ENCODE measurements at places on chromosomes 11 and 22.

DNA sequence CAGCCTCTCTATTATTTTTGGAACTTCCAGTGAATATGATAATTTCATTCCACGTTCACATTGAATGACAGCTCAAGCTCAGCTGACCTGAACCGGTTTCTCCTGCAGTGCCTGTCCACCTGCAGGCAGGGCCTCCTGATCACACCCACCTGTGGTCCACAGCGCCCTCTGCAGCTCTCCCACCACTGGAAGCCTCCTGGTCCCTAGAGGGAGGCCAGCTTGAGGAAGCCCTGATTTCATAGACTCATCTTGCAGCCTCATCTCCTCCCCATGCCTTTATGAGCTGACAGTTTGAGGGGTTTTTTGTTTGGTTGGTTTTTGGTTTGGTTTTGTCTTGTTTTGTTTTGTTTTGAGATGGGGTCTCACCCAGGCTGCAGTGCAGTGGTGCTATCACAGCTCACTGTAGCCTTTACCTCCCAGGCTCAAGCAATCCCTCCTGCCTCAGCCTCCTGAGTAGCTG, 29.9 kb upstream of the MALAT1 start:
- DNase-seq: peak; percentile 71

DNA sequence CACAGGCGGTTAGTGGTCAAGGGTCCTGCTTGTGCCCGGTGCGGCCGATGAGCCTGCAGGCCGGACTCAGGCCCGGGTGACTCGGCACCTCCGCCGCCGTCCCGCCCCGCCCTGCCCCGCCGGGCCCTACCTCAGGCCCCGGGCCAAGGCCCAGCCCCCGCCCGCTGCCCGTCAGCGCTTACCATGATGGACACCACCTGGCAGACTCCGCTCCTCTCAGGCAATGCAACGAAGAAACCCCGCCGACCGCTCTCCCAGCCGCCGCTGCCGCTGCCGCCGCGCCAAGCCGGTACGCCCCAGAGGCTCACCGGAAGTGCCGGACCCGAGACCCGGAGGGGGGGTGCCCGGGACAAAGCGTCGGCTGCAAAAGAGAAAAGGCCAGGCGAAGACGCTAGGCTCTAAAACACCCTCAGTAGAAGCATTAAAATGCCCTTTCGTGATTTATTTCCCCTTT, at the start of gene UFD1:
Gene UFD1, minus strand, starts transcription at position 293 of the 454 bp plus-strand sequence. Its CDS starts 108 bp downstream, at position 185.
- DNase-seq: peak; percentile 88

DNA sequence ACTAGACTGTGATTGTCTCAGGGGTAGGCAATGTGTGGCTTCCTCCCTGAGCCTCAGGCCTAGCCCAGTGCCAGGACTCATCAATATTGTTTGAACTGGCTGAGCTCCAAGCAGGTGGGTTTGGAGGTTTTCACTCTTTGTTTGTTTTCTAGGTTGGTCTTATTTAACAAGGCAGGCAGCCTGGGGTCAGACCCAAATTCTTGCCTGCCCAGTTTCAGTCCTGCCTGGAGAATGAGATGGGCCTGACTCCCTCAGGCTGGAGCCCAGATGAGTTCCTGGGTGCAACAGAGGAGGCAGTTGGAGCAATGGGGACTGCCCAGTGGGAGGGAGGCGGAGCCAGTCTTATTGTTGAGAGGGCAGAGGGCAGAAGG, 28.3 kb upstream of the TP53I11 start:
- no peak for DNase-seq

- DNase-seq: no peak
Observed at GRCh38 chr11:69630424-69630823, 10.5 kb upstream of the CCND1 start.

- DNase-seq: no peak
Observed at GRCh38 chr11:113419454-113420003, 31.9 kb downstream of the ANKK1 start.

GRCh38 chr22:45318168-45318557, 8.4 kb downstream of the FAM118A start:
- peak; percentile 96 for DNase-seq

DNA sequence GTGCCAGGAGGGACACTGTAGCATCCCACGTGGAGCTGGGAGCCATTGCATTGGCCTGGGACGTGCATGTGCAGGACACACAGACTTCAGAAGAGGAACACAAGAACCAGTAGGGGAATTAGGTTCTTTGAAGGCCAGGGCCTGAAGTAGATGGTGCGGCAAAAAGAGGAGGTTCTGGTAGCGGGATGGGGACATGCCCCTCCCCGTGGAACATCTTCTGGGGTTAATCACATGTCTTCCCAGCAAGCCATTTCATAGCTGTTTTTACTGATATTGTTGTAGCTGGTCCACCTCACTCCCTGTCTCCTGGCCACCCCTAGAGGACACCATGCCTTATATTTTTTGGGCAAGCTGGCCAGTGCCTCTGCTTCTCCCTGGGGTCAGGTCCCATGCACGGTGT, 74.3 kb downstream of the SCN3B start:
- no peak for DNase-seq

DNA sequence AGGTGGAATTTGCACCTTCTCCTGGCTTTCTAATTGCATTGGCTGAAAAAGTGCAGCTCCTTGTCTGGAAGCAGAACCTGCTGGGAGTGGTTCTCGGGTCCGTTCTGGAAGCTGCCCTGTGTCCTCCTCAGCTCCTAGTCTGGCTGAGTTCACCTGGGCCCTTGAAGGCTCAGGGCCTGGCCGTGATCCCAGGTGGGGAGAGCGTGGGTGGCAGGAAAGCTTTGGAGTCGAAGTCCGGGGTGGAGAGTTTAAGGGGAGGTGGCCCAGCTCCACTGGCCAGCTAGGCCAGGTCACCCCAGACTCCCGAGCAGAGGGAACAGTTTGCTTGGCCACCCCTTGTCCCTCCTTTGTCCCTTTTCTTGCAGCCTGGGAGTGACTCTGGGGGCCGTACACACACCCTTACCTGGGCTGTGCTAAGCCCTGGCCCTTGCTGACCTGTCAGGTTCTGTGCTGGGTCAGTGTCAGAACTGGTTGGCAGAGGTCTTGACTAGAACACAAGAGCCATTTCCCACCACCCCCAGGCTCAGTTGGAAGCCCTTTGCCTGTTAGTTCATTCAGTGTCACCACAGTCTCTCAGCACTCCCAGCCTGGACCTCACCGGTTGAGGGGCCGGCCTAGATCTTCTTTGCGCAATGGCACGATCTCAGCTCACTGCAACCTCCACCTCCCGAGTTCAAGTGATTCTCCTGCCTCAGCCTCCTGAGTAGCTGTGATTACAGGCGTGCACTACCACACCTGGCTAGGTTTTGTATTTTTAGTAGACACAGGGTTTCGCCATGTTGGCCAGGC, 37.3 kb downstream of the LRP5 start:
- DNase-seq: no peak

GRCh38 chr22:50040717-50041116, 17.4 kb downstream of the TTLL8 start:
- no peak for DNase-seq

- DNase-seq: no peak
Observed at GRCh38 chr11:66910669-66911068, 47.5 kb downstream of the PC start.

- DNase-seq: peak; percentile 89
Observed at GRCh38 chr22:37607010-37607934, 1.4 kb upstream of the GGA1 start.

- DNase-seq: peak; percentile 80
Observed at GRCh38 chr22:17830043-17830961, 56.0 kb upstream of the BID start.

DNA sequence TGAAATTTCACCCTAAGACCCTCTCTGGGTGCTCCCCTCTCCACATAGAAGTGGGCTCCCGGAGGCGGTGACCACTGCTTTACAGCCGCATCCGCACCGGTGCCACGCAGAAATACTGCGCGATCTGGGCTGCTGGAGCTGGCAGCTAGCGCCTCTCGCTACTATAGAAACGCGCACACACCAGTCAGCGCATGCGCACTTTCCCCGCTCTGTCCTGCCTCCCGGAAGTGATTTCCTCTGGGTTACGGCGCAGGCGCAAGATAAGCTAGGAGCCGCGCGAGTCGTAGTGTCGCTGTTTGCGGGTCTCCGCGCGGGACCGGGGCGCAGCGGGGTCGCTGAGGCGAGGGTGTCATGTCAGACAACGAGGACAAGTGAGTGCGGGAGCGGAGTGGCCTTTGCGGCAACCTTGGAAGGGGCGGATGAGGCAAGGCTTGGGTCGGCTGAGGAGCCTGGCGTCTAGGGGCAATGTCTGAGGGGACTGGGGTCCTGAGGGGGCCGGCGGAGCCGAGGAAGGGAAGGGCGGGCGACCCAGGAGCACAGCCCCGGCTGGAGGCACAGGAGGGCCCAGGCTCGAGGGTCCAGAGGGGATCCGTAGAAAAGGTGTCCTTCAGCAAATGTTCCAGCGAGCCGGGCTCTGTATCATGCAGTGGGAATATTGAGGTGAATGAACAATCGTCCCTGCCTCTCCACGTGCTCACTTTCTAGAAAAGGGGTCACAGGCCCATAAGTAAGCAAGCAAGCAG, at the start of the genes C22orf23 and POLR2F:
Gene C22orf23, minus strand, starts transcription at position 165 of the 743 bp plus-strand sequence. CDS start 452 bp downstream, outside the sequence.
Gene POLR2F, plus strand, starts transcription at position 263 of the 743 bp plus-strand sequence. Its CDS starts 89 bp downstream, at position 352.
- DNase-seq: peak; percentile 97

- DNase-seq: peak; percentile 35
Observed at GRCh38 chr11:59551659-59552521, 40.6 kb downstream of the OR4D9 start.

DNA sequence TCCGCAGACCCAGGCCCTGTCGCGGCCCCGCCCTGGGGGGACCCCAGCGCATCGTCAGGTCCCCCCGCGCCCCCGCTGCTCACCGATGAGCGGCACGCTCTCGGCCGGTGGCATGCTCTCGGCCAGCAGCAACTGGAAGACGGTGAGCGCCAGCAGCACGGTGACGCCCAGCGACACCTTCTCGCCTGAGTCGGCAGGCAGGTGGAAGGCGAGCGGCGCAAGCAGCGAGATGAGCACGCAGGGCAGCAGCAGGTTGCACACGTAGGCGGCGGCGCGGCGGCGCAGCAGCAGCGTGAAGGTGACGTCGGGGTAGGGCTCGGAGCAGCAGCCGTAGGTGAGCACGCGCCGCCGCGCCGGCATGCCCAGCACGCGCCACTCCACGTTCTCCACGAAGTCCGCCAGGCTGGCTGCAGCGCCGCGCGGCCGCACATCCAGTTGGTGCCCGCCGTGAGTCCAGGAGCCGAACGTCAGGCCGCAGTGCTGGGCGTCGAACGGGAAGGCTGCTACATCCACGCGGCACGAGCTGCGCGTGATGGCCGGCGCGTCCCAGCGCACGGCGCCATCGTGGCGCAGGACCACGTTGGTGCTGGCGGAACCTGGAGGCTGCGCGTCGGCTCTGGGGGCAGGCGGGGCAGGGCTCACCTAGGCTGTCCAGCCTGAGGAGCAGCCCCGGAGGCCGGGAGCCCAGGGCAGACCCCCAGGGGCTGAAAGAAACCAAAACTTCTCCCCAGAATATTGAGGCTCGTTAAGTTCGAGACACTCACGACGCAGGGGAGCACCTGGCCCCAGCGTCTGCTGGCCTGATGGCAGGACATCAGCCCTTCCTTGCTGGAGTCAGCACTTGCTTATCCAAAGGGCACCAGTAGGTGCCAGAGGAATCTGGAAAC, 3.8 kb downstream of the CHRNA10 start:
- DNase-seq: no peak

- DNase-seq: no peak
Observed at GRCh38 chr11:116356451-116356850, 416.3 kb downstream of the BUD13 start.

GRCh38 chr11:32353884-32354283, 81.5 kb downstream of the WT1 start:
- DNase-seq: no peak

GRCh38 chr11:13169709-13170108, 107.9 kb upstream of the BMAL1 start:
- DNase-seq: no peak

DNA sequence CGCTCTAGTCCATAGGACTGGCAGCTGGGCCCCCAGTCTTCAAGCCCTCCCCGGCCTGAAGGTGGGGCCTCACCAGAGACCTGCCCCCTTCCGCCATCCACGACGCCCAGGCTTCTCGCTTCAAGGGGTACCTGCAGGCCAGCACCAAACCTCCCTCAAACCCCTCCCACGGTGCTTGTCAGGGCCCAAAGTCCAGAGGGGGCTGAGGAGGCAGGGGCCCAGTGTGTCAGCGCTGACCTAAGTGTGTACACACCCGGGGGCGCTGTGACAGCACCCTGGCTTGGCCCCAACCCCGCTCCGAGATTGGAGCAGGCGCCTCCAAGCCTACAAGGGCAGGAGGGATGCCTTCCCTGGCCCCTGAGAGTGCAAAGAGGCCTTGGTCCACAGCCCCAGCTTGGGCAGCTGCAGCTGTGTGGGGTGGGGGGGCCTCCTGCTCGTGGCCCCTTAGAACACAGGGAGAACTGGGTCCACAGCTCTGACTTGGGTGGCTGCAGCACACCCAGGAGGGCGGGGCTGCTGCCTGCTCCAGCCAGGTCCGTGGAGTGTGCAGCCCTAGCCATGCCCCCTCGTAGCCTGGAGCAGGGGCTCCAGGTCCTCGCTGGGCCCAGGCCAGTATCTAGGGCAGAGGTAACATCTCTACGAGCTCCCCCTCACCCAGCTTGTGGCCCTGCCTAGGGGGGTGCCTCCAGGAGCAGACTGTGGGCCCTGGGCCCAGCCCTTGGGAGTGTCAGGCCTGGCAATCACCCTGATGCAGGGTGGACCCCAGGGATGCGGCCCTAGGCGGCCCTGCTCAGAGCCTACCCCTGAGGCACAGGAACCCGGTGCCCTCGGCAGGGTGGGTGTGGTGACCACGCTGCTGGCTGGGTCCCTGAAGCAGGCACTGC, 4.9 kb downstream of the SBF2 start:
- no peak for DNase-seq

DNA sequence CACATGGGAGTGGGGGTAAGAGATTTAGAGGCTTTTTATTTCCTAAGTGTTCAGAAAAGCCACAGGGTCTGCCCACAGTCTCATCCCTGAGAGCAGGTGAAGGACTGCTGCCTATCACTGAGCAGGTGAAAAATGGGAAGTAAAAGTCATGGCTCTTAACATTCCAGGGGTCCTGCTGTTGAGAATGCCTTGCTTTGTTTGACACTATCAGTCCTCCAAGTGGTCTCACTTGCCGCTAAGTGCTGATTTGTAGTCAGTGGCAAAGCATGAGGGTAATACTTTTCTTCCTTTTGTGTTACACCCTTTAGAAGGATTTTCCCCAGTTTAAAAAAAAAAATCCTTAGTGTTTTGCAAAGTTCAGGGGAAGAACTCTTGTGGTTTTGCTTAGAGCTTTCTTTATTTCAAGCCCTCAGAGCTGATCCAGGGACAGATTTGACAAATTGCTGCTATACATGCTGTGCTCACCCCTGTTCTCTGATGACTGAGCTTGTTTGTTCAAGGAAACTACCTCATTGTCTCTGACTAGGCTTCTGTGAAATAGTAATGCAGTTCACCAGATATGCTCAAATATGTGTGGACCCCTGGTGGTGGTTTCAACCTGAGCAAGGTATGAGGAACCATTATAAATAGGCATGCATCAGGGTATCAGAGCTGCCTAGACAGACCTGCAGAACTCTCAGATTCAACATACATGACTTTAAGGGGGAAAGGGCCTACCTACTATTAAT, 141.0 kb downstream of the ARHGAP42 start:
- no peak for DNase-seq

GRCh38 chr22:17833489-17833888, 59.2 kb upstream of the BID start:
- no peak for DNase-seq

- DNase-seq: no peak
Observed at GRCh38 chr22:37187891-37188761, at the start of gene C1QTNF6. TSS of gene C1QTNF6 (minus strand) at chr22:37188247. CDS start at chr22:37188213, 34 bp downstream.
